ENCODE measurements at places on chromosomes 1 and 21.

- DNase-seq = peak; percentile 98
Measured at GRCh38 chr1:229148041-229148671, 122.8 kb upstream of the RAB4A start.

GRCh38 chr1:224565186-224565585, 50.9 kb upstream of the CNIH3 start:
- DNase-seq = no peak

- no peak for DNase-seq
Measured at GRCh38 chr1:205301205-205301821, 20.2 kb downstream of the NUAK2 start.

DNA sequence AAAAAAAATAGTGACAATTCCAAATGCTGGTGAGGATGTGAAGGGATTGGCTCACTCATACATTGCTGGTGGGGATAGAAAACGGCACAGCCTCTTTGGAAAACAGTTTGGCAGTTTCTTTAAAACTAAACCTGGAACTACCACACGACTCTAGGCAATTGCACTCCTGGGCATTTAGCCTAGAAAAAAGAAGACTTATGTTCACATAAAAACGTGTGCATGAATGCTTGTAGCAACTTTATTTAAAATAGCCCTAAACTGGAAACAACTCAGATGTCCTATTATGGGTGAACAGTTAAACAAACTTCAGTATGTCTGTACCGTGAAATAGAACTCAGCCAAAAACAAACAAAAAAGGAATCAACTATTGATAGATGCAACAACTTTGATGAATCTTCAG, 9.4 kb upstream of the TMEM9 start:
- DNase-seq = no peak

GRCh38 chr21:41431788-41432548, 5.9 kb downstream of the MX1 start:
- no peak for DNase-seq

GRCh38 chr1:99957818-99958217, 12.0 kb upstream of the SLC35A3 start:
- no peak for DNase-seq

Data from OCI-M1 (cell line).